ENCODE measurements at places on chromosomes 13 and 19.

- DNase-seq, result peak; percentile 90
Observed at GRCh38 chr13:110398564-110399507, 91.8 kb downstream of the COL4A2 start.

DNA sequence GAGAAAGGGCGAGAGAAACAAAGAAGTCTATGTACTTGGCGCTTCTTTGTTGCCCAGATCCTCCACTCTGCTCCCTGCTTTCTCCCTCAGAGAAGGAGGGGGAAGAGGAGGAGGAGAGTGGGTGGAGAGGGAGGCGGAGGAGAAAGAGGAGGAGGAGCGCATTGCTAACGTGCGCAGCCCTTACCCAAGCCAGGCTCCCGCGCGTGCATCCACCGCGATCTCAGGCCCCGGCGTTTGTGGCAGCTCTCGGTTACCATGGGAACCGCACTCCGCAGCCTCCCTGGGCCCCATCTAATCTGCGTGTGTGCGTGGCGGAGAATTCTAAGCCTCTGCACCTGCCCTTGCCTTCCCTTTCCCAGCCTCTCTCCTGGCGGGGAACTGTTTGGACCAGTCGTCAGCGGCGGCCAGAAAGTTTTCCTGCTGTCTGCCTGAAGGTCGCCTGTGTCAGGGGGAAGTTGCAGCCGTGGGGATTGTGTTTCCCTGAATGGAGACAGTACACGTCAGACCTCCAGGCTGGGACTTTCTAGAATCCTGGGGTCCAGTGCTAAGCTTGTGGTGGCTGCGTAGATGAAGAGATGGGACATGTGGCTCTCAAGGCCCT is at the start of gene ERICH6B:
Gene ERICH6B (minus strand): TSS at position 239 of the 601 bp plus-strand sequence. CDS start 18,734 bp downstream, outside the sequence.
- DNase-seq, result peak; percentile 77

GRCh38 chr13:110801044-110801443 is 87.5 kb downstream of the ING1 start:
- DNase-seq, result no peak

- DNase-seq, result no peak
Observed at GRCh38 chr13:100754459-100754858, 79.9 kb upstream of the TMTC4 start.

Measured in umbilical cord (tissue), 2 donors.